Osteoblast (primary cell): ENCODE measurements at places on chromosomes 3 and 15. TPM values are rescaled to one million over a fixed set of nuclear protein-coding genes. Genes with fewer than 3 reads are reported as not detected.

The C3orf85 gene
- not detected in 2 replicates for total RNA-seq

The CSTA gene
- 18.1 and 18.3 TPM in 2 replicates for total RNA-seq

The GORASP1 gene
- 44.5 and 46.0 TPM in 2 replicates for total RNA-seq

The CPA3 gene
- 1.1 and 2.1 TPM in 2 replicates for total RNA-seq

The CHDH gene
- 0.72 and 0.88 TPM in 2 replicates for total RNA-seq

The BNC1 gene
- 3.3 and 3.5 TPM in 2 replicates for total RNA-seq

The GPR62 gene
- under 0.01 TPM in 1 of 2 replicates, not detected in the other for total RNA-seq

The TLE3 gene
- 21.5 and 29.7 TPM in 2 replicates for total RNA-seq

The PEAK1 gene
- total RNA-seq, result 128 and 133 TPM in 2 replicates

The MKRN2 gene
- 36.8 and 40.9 TPM in 2 replicates for total RNA-seq

The TRH gene
- under 0.01 TPM in 2 replicates for total RNA-seq

The AVEN gene
- total RNA-seq, result 34.7 and 37.4 TPM in 2 replicates

The PAQR5 gene
- total RNA-seq, result 1.1 and 1.5 TPM in 2 replicates

The CPLX3 gene
- not detected in 2 replicates for total RNA-seq

The GMPPB gene
- 17.4 and 21.0 TPM in 2 replicates for total RNA-seq

The GOLGA8J gene
- total RNA-seq, result 0.29 TPM in 1 of 2 replicates, not detected in the other

The C2CD4A gene
- under 0.01 TPM in 1 of 2 replicates, not detected in the other for total RNA-seq

The CATSPER2 gene
- 1.1 and 3.8 TPM in 2 replicates for total RNA-seq

The PLSCR4 gene
- 54.6 and 77.8 TPM in 2 replicates for total RNA-seq
